Prostate gland (tissue), 2 donors: ENCODE measurements at places on chromosomes 5 and 9.

DNA sequence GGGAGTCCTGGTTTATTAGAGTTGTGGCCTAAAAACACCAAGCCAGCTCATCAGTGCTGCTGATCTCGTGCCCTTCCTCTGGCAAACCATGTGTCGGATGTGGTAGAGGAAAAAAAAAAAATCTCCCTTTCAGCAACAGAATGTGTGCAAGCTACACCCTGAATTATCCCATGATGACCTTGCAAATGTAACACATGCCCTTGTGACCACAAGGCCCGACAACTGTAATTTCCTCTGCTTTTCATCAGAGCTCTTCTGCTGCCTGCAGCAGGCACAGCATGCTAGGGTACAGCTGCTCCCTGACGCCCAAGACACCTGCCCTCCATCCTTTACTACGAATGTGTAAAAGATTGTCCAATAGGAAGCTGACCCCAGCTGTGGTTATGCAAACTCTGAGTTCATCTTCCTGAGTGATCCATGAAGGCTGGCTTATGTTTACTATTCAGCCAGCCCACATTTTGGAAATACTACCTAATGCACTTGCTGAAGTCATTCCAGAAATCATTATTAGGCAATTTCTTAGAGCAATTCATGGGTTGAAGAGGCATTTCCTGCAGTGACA is 14.6 kb upstream of the BNC2 start:
- DNase-seq, result no peak

- DNase-seq, result no peak
Observed at GRCh38 chr5:142852416-142853198, 82.4 kb downstream of the ARHGAP26 start.

- no peak for DNase-seq
Observed at GRCh38 chr9:106218854-106219253, 524.5 kb downstream of the TMEM38B start.

DNA sequence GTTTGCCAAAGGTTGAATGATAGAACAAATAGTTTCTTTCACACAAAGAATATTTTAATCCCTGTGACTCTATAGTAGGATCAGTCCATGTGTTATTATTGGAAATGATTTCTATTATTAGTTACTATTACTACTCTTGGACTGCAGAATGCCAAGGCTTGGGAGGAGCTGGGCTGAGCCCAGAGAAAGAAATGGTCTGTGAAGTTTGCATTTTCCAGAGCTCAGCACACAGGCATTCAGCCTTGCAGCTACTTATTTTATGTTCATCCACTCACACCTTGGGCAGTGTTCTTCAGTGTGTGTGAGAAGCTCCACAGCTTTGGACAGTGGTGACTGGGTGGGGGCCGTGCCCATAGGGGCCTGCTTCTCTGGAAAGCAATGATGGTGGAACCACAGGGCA is 583.1 kb downstream of the CCDC171 start:
- DNase-seq, result no peak

DNA sequence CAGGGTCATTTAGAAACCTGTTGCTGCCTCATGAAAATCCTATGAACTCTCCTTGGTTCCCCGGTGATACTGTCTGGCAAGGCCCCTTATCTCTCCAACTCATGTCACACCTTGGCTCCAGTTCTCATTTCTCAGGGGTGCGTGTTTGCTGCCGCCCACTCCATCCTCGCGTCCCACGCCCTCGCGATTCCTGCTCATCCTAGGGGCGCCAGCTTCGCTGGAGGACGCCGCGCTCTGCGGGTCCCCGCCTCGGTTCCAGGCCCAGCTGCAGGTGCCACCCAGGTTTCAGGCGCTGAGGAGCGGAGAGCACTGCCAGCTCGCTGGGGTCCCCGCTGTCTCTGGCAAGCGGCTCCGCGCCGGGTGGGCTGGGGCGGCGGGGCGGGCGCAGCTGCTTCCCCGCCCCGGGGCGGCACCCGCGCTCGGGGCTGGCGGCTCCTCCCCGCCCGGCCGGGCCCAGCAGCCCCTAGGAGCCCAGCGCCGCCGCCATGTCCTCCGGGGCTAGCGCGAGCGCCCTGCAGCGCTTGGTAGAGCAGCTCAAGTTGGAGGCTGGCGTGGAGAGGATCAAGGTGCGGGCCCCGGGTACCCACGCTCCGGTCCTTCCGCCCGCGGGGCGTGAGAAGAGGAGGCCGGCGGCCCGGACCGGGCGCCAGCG is at the start of gene GNG10:
TSS of gene GNG10 (plus strand) at position 456 of the 652 bp plus-strand sequence. CDS start at position 486, 30 bp downstream.
- peak; percentile 39 for DNase-seq
